ENCODE measurements at places on chromosomes 13 and 19. TPM values are rescaled to one million over a fixed set of nuclear protein-coding genes. Genes with fewer than 3 reads are reported as not detected.

Gene DENND1C
- 1.0 TPM for total RNA-seq

- DNase-seq, result no peak
Measured at GRCh38 chr13:77831866-77832265, 86.8 kb downstream of the EDNRB start.

Gene OLFM4
- total RNA-seq, result 0.79 TPM

- DNase-seq, result no peak
Measured at GRCh38 chr19:6236310-6237291, 43.2 kb downstream of the MLLT1 start.

Gene ZNF776
- 5.3 TPM for total RNA-seq

DNA sequence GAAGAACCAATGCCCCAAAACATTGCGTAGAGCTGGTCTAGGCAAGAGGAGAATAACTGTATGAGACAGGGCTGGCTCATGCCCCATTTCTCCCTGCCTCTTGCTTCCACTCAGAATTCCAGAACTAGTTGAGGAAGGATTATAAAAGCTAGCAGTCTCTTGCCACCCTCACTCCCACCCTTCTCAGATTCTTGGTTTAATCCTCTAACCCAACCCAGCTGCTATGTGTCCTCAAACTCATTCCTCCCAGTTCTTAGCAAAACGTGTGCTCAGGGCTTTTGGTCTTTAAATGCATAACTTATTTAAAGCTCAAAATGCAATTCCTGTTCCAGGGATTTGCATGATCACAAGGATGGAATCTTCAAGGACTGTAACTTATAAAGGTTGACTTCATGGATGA lies 466.3 kb downstream of the COG6 start:
- no peak for DNase-seq

GRCh38 chr13:42086582-42086981 lies 38.1 kb downstream of the DGKH start:
- DNase-seq, result no peak

GRCh38 chr13:37144661-37145060 lies 39.2 kb upstream of the CSNK1A1L start:
- no peak for DNase-seq

- DNase-seq, result no peak
Measured at GRCh38 chr13:85266331-85266730, 532.9 kb downstream of the SLITRK6 start.

- DNase-seq, result no peak
Measured at GRCh38 chr19:22421797-22422196, 349 bp downstream of the ZNF98 start.
